ENCODE measurements at places on chromosomes 16 and 17.
A peak's percentile ranks its signal among the peaks of the same experiment; 100 is the strongest.

GRCh38 chr17:49132317-49132698 is 261 bp upstream of the B4GALNT2 start:
- no peak for DNase-seq

- DNase-seq = no peak
Measured at GRCh38 chr17:50872710-50873424, 6.7 kb upstream of the TOB1 start.

DNA sequence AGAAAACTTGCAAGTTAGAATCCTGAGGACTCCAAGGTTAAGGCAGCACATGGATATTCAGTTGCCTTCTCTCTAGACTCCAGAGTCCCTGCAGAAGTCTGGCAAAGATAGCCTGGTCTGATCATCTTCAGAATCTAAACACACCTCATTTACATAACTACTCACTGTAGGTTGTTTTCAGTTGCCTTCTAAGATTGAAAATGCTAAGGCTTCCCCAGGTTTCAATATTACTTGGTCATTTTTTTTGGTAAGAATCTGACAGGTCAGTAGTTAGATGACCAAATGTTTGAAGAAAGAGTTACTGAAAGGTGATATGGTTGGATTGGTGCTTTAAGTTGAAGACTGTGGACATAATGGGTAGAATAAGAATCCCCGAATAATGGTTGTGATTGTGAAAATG is 205.4 kb upstream of the KCNJ16 start:
- no peak for DNase-seq

DNA sequence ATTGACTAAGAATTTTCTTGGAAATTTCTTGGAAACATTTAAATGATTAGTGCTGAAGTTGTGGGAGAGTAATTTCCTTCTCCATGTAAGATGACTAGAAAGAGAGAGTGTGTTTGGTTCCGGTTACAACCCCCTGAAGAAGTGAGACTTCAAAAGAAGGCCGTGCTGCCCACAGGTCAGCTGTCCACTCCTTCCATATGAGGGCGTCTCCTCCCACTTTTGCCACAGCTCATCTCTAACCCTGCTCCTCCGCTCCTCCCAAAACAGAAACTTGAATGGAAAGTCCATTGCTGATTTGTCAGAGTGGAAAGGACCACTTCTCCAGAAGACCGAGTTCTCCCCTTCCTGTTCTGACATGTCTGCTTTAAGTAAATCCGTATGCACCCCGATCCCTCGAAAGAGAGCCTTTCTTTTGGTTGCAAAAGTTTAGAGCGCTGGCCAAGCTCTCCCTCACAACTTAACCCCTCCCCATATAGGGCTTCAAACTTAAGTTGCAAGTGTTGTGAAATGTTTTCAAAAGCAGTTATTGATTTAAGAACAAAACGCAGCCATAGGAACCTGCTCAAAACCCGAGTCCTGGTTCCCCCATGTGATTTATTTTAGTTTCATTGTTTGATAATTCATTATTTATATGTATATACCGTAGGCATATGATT is 129.5 kb downstream of the SOCS1 start:
- DNase-seq = no peak

DNA sequence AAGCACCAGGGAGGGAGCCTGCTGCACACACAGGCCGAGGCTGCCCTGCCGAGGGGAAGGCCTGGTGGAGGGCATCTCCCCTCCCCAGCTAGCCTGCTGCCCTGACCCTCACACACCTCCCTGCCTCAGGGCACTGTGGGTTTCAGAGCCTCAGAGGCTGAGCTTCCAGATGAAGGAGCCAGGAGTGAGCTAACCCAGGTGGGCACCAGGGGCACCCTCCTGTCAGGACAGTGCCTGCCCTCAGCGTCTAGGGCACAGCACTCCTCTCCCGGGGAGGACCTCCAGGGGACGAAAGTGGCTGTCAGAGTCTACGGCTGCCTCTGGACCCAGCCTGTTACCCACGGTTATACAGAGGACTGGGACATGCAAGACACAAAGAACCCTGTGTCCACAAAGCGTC is 22.8 kb upstream of the DLX4 start:
- DNase-seq = no peak

- DNase-seq = no peak
Measured at GRCh38 chr16:49282690-49283375, 1.2 kb upstream of the CBLN1 start.

- no peak for DNase-seq
Measured at GRCh38 chr17:77404812-77405581, 264.2 kb downstream of the SEC14L1 start.

DNA sequence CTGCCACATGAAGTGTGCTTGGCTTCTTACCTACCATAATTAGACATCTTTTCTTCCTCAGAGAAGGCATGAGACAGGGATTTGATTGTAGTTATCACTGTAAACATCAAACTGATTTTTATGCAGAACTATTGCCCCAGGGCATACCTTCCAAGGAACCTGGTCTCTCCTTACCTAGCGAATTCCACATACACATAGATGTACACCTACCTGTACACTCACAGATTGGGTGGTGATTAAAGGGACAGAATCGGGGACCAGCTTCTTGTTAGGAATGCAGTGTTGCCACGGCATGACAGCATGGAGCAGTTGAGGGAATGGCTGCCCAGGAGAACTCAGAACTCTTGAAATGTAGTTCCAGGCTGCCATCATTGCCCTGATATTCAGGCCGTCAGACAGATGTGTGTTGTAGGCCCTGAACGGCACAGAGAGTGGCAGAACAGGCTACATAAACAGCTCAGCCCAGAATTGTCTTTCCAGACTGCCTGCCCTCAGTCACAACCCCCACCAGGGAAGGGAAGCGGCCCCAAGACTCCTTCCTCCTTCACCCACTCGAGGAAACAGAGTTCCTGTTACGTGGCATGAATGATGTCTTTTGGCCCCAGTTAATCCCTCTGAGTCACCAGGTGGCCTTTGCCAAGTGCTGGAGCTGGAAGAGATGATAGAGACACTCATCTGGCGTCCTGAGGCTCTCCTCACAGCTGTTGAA is 17.8 kb upstream of the NAGLU start:
- DNase-seq = peak; percentile 97

DNA sequence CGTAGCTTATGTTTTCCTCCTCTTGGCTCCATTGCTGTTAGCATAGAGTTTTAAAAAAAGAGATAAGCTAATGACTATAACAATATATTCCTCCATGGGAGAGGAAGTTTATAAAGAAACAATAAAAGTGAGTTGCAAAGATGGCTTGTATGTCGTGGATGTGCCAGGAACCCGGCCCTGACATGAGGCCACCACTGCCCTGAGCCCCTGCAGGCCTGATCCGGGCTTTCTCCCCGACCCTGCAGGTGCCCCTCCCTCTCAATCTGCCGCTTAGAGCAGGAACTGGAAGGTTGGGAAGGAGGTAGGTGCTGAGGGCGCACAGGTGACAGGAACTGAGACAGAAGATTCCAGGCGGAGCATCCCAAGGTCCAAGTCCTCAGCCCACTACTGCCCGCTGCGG is 11.7 kb downstream of the PAM16 start:
- DNase-seq = no peak

- DNase-seq = no peak
Measured at GRCh38 chr16:57372372-57373116, at the start of gene CX3CL1. Gene CX3CL1, plus strand, starts transcription at chr16:57372490. Its CDS starts 79 bp downstream, at chr16:57372569.

- no peak for DNase-seq
Measured at GRCh38 chr16:81210807-81211206, 27.7 kb upstream of the BCO1 start.

GRCh38 chr16:245105-245504 is 10.5 kb downstream of the FAM234A start:
- no peak for DNase-seq

GRCh38 chr17:48601539-48602425 is 3.0 kb downstream of the HOXB6 start:
- no peak for DNase-seq

GRCh38 chr16:72644911-72645310 is 403.0 kb downstream of the ZFHX3 start:
- no peak for DNase-seq

- DNase-seq = no peak
Measured at GRCh38 chr17:76695059-76695831, 15.5 kb downstream of the MXRA7 start.

DNA sequence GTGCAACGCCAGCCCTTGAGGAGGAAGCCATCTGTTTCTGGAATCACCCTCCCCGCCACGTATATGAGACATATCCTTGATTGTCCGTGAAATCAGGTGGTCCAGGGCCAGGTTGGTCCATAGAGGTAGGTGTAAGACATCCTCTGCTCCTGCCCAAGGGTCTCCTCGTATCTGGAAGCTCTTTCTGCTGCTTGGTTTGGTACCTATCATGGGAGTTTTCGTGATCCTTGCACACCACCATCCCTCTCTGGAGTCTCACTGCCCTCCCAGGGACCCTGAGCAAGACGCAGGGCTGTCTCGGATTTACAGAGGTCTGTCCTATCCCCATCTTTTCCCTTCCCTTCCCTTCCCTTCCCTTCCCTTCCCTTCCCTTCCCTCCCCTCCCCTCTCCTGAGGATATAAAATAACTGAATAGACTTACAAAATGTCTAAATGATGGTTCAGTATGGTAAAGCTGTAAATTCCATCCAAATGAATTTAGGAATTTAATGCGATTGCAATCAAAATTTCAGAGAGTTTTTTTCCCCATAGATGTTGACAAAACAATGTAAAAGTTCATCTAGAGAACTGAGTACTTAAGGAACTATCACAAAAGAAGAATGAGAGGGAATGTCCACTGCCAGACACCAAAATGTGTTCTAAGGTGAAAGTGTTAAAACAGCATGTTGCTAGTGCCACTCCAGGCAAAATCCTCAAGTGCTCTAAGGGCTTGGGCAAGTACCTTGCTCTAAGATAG is 2.0 kb upstream of the CCDC42 start:
- no peak for DNase-seq

- DNase-seq = no peak
Measured at GRCh38 chr17:8855477-8856204, 11.8 kb downstream of the PIK3R6 start.

DNA sequence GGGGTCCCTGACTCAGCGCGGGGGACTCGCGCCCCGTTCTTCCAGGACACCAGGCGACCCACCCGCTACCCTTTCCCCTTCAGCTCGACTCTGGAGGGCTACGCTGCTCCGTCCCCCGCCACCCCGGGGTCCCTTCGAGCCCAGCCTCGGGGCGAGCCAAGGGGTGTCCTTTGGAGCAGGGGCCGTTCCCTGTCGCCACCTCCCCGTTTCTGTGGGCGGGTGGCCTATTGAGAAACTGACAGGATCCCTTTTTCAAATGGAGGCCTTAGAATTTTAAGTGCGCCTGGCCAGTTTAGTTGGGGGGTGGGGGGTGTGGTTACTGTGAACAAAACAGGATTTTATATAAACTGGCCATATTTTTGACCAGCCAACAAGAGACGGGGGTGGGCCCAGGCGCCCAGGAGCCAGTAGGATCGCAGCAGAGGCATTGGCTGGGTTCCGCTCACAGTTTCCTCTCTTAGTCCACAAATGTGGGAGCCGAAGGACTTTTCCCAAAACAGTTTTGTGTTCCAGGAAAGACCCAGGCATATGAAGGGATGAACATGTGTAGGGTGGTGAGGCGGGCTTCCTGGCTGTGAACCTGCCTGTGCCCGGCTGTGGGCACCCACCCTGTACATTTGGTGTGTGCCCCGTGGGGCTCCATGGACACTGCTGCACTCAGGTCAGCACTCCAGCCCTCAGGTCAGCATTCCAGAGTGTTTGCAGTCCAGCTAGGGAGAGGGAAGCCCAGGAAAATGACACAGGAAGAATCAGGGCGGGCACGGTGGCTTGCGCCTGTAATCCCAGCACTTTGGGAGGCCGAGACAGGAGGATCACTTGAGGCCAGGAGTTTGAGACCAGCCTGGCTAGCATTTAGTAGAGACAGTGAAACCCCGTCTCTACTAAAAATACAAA is 722 bp upstream of the TIMP2 start:
- DNase-seq = no peak

All from fibroblast of skin of left quadriceps (primary cell).